ENCODE measurements at places on chromosomes 16 and 17. TPM values are rescaled to one million over a fixed set of nuclear protein-coding genes. Genes with fewer than 3 reads are reported as not detected.

- DNase-seq = no peak
Measured at GRCh38 chr17:81714412-81715106, 2.5 kb downstream of the SLC25A10 start.

DNA sequence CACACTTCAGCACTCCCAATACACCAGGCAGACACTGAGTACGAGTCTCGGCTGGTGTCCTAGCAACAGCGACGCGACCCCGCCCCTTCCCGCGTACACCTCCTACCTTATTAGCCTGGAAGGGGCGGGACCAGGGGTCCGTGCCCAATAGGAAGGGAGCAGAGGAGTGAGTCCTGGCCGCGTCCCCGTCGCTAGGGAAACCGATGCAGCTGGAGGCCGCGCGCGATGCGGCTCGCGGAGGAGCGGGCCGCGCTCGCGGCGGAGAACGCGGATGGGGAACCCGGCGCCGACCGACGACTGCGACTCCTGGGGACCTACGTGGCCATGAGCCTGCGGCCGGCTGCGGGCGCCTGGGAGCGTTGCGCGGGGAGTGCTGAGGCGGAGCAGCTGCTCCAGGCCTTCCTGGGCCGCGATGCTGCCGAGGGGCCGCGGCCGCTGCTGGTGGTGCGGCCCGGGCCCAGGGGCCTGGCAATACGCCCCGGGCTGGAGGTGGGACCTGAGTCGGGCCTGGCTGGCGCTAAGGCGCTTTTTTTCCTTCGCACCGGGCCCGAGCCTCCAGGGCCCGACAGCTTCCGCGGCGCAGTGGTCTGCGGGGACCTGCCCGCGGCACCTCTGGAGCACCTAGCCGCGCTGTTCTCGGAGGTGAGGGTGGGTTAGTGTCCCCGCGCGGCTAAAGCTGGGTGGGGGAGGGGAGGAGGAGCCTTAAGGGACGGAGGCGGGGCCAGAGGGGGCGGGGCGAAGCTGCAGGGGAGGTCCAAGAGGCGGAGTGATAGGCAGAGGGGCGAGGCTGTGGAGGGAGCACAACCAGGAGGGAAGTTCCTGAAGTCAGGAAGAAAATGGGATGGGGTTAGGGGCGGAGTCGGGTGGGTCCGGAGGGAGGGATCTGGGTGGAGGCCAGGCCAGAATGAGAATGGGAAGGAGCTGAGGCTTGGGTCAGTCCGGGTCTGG lies at the start of gene DNAH9:
Gene DNAH9 (plus strand): TSS at position 197 of the 948 bp plus-strand sequence. CDS start 29 bp downstream, at position 226.
- DNase-seq = no peak

GRCh38 chr16:5928476-5929065 lies 831.0 kb upstream of the EEF2KMT start:
- no peak for DNase-seq

DNA sequence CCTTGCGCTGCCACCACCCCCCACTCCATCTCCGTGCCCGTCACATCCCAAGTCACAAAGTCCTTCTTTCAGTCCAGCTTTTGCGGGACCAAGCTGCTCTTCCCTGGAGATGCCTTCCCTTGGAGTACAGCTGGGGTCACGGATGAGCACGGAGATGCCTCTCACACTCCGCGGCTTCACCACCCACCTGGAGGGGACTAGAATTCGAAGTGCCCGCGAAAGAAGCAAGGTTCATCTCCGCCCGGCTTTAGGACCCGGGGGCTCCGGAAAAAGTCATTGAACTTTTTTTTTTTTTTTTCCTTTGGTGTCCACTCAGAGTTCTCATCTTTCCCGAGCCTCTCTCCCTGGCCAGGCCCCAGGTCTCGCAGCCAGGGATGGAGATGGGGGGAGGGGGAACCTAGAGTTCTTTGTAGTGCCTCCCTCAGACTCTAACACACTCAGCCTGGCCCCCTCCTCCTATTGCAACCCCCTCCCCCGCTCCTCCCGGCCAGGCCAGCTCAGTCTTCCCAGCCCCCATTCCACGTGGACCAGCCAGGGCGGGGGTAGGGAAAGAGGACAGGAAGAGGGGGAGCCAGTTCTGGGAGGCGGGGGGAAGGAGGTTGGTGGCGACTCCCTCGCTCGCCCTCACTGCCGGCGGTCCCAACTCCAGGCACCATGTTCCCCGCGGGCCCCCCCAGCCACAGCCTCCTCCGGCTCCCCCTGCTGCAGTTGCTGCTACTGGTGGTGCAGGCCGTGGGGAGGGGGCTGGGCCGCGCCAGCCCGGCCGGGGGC lies at the start of gene FKBP10:
Gene FKBP10 (plus strand): TSS at position 624 of the 771 bp plus-strand sequence. CDS start 31 bp downstream, at position 655.
- DNase-seq = peak; percentile 51

The SEZ6L2 gene
- 70.7 TPM for total RNA-seq

The ZG16B gene
- 9.1 TPM for total RNA-seq

Measured in Panc1 (cell line).